Naive B cell (primary cell): ENCODE measurements at places on chromosomes 3 and 15.
A peak's percentile ranks its signal among the peaks of the same experiment; 100 is the strongest.

GRCh38 chr15:51493892-51494291 is 128.7 kb downstream of the DMXL2 start:
- no peak for DNase-seq

- no peak for DNase-seq
These were observed 7.6 kb downstream of the SCG3 start for GRCh38 chr15:51688863-51689262.

- no peak for DNase-seq
These were observed 44.2 kb upstream of the GOLIM4 start for GRCh38 chr3:168139947-168140346.

- peak; percentile 63 for DNase-seq
These were observed 87.2 kb downstream of the TGFBR2 start for GRCh38 chr3:30693470-30694120.

DNA sequence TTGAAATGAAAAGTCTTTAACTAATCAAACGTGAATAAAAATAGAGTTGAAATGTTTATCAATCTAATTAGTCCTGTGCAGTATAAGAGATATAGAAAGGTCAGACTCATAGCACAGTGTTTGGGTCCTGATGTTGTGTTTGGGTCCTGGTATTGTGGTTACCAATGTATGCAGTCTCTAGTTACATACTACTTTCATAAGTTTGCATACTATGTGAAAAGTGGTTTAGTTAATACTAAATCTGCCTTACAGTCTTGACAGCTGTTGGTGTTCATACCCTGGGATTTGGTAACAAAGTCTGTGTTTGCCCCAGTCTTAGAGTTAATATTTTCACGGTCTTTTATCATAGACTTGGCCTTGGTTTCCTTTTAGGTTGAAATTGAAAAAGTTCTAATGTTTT is 41.7 kb downstream of the KIF15 start:
- no peak for DNase-seq

- peak; percentile 61 for DNase-seq
These were observed 12.9 kb downstream of the VPS18 start for GRCh38 chr15:40906991-40907802.

GRCh38 chr3:194824701-194825111 is 139.0 kb downstream of the FAM43A start:
- no peak for DNase-seq

- DNase-seq = no peak
These were observed 103.5 kb downstream of the ITPR1 start for GRCh38 chr3:4596612-4597011.

DNA sequence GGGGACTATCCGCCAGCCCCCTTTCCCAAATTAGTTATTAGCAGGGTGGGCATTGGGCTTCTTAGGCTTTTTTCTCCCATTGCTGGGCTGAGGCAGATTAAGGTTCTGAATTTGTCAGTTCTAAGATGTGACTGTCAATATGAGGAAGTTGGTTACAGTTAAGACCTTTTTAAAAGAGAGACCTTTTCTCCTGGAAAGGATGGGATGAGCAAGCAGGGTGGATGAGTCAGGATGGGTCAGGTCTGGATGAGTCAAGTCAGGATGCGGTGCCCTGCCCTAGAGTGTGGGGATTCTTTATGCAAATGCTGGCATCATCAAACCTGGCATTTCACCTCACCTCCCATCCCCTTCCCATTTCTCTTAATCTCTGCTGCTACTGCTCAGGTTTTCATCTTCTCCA is 1.9 kb downstream of the AEN start:
- no peak for DNase-seq

DNA sequence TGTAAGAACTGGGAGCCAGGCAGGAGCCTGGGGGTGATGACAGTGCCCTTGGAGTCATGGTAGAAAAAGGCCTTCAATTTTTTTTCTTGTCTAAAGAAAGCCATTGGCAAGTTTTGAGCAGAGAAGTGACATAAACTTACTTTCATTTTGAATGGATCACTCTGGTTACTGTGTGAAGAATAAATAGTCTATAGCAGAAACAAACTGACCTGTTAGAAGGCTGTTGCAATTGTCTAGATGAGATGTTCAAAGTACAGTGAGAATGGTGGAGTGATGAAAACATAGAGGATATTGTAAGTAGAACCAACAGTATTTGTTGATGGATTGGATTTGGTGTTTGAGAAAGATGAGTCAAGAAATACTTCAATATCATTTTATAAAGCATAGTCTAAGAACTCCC is 439.9 kb downstream of the TBL1XR1 start:
- DNase-seq = no peak

GRCh38 chr15:94723801-94724200 is 492.4 kb downstream of the MCTP2 start:
- DNase-seq = no peak

- DNase-seq = no peak
These were observed 767 bp downstream of the SEMA3F start for GRCh38 chr3:50155891-50156290.

- DNase-seq = no peak
These were observed 3.8 kb upstream of the PLXND1 start for GRCh38 chr3:129610276-129610675.

DNA sequence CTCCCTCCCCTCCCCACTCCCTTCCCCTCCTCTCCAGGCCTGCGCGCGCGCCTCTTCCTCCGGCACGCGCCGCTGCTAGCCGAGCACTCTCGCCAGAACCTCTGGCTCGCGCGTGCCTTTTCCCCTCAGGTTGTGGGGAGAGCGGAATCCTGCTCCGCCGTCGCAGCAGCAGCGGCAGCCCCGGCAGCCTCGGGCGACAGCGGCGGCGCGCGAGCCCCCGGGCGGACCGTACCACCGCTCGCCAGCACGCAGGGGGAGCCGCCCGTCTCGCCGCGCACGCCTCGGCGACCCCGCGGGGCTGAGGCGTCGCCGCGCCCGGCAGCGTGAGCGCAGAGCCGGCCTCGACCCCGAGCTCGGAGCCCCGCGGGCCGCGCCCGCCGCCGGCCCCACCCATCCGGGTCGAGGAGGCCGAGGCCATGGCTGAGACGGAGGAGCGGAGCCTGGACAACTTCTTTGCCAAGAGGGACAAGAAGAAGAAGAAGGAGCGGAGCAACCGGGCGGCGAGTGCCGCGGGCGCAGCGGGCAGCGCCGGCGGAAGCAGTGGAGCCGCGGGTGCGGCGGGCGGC is at the start of gene CDV3:
Gene CDV3, plus strand, starts transcription at position 58 of the 566 bp plus-strand sequence. Its CDS starts 359 bp downstream, at position 417.
- DNase-seq = peak; percentile 89

DNA sequence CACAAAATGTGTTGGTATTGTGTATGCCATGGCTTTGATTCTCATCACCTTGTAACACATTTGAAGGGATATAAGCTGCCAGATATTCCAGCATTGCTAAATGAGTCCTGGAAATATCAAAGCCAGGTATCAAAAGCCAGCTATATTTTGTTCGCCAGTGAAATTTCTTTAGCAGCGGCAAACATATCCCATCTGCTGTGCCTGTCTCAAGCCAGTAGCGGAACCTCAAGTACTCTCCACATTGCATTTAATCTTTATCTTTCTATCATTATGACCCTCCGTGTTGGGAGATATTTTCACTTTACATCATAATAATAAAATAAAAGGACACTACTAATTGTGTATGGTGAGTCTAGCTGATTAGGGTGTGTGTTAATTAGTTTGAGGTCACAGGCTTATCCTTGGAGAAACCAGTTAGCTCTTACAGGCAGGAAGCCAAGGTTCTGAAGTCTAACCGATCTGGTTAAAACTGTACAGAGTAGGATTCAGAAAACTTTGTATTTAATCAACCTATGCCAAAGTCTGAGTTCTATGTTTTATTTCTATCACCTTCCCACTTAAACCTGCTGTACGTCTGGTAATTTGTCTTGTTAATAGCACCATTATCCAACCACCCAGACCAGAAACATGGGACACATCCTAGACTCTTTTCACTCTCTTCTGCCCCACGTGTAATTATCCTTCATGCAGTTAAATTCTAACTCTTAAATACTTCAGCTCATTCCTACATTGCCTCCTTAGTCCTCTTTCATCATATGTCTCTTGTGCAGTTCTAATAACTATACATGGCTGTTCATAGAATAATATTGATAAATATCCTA is 14.5 kb downstream of the TIPARP start:
- no peak for DNase-seq

DNA sequence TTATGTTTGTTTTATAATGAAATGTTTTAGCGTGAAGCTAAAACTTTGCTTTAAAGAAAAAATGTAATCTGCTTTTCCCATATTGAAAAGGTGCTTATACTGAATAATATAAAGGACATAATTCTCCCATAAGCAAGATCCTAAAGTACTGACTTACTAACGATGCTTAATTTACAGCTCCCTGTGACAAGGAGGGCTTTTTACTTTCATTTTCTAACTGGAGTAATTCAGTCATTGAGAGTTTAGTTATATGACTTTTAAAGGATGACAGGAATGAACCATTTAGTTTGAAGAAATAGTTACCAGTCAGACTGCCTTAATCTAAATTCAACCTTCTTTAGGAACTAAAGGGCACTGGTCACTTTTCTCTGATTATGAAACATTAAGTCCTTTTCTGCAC is 19.3 kb upstream of the ZPLD1 start:
- DNase-seq = no peak

- no peak for DNase-seq
These were observed 109.6 kb upstream of the ABI3BP start for GRCh38 chr3:101102678-101103296.
